ENCODE measurements at places on chromosomes 13 and 19.

GRCh38 chr19:34676697-34677385 lies at the start of gene SCGB2B2:
Gene SCGB2B2, minus strand, starts transcription at chr19:34677159. Its CDS starts 82,596 bp downstream, at chr19:34594563.
- peak; percentile 84 for DNase-seq

GRCh38 chr19:17078920-17079709 lies 3.5 kb downstream of the MYO9B start:
- DNase-seq: peak; percentile 37

GRCh38 chr13:40141859-40142555 lies 486.5 kb downstream of the COG6 start:
- DNase-seq: no peak

DNA sequence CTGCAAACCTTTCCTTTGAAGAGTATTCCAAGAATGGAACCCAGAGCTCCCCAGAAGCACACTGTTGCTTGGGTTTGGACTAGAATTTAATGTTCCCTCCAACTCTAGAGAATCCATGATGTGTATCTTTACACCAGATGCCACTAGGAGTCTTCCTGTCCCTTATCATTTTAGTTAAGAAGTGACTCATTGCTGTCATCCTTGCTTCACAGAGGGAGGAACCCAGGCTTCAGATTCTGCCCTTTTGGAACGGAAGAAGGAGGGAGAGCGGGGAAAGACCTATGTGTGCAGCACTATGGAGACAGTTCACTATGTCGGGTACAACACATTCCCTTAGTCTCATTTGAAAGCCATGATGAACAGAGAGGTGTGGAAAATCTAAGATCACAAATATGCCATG lies 2.1 kb upstream of the ATP12A start:
- no peak for DNase-seq

GRCh38 chr13:35994131-35994966 lies 136.8 kb downstream of the DCLK1 start:
- no peak for DNase-seq

- DNase-seq: no peak
These were observed 25.9 kb upstream of the NANOS2 start for GRCh38 chr19:45940515-45940805.

Data from activated naive CD4-positive, alpha-beta T cell treated with anti-CD3 and anti-CD28 coated beads for 36 hours (primary cell).